Mesenteric fat pad (tissue), 1 donor: ENCODE measurements at places on chromosomes 5 and 9. TPM values are rescaled to one million over a fixed set of nuclear protein-coding genes. Genes with fewer than 3 reads are reported as not detected.

Gene MAPKAP1
- total RNA-seq: 98.6 TPM

Gene CNTFR
- total RNA-seq: 116 TPM

Gene MCTP1
- 37.5 TPM for total RNA-seq

Gene BAAT
- total RNA-seq: not detected

Gene CXCL14
- 26.6 TPM for total RNA-seq

Gene RLN2
- total RNA-seq: not detected
